Esophagus squamous epithelium (tissue), 5 donors: ENCODE measurements at places on chromosomes 1 and 21.

GRCh38 chr1:64155278-64155677 is 48.1 kb upstream of the UBE2U start:
- no peak for DNase-seq

- no peak for DNase-seq
Observed at GRCh38 chr1:172421974-172422604, 1.6 kb downstream of the C1orf105 start.

GRCh38 chr1:22241811-22242210 is 98.9 kb upstream of the WNT4 start:
- DNase-seq: no peak

DNA sequence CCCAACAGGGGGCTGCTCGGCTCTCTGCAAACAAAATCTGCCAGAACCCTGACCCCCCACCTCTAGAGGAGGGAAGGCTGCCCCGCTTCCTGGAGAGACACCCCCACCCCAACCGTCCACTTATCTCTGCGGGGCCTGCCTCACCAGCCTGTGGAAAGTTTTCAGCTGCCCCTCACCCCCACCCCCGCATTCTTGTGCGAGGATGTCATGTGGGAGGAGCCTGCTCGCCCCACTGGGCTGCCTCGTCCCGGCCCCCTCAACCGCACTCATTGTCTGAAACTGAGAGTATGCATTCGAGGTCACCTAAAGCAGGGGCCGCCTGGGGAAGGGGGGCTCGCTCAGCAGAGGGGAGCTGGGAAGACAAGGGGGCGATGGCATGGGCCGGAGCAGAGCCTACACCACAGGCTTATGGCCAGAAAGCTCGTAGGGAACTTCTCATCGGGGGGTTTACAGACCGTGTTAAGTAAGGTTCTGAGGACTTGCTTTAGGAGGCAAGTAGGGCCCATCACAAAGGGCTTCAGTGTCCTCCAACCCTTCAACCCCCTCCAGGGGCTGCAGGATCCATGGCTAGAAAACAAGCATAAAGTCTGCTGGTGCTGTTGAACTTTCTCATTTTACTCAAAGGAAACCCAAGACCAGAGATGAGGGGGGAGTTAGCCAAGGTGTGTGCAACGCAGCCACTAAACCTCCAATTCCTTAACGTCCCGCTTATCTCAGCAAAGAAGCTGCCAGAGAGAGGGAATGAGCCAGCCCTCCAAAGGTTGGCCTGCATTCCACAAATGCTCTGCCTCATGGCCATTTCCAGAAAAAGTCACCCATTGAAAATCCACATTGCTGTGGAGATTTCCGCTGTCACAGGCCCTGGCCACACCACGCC is 9.4 kb downstream of the EPHA2 start:
- no peak for DNase-seq

- no peak for DNase-seq
Observed at GRCh38 chr1:239367196-239367810, 19.1 kb upstream of the CHRM3 start.

- no peak for DNase-seq
Observed at GRCh38 chr1:4146101-4146500, 246.0 kb upstream of the C1orf174 start.

GRCh38 chr21:34112316-34113033 is 39.1 kb downstream of the MRPS6 start:
- DNase-seq: no peak

GRCh38 chr1:93257889-93258288 is 77.4 kb downstream of the CCDC18 start:
- DNase-seq: no peak

- no peak for DNase-seq
Observed at GRCh38 chr1:6509220-6509918, 17.9 kb upstream of the PLEKHG5 start.

DNA sequence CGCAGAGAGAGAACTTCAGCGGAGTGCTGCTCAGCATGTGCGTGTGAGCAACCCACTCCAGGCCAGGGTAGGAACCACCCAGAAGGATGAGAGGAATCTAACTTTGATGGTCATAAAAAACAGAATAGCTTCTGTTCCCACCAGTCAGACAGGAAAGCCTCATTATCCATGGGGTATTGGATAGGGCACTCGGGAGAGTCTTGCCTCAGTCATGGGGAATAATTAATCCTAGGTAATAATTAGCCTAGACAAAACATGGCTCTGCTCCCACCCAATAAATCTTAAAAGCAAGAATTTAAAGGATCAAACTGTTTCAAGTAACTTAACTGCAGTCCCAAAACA is 35.3 kb downstream of the LDLRAD1 start:
- no peak for DNase-seq

GRCh38 chr1:9040659-9041030 is 14.4 kb upstream of the SLC2A7 start:
- no peak for DNase-seq

DNA sequence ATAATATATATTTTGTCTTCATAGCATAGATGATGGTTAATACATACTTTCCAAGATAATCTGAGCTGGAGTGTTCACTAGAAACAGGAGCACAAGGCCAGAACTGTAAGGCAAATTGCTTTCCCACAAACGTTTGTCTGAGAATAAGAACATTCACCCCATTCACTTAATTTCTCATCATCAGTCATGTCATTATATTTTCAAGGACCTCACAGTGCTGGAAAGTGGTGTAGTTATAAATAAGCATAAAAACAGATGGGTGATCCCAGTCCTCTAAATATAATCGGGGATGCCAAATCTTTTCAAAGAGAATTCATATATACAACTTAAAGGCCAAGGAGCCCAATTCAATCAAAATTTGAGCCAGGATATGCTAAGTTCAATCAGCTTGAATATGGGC is 8.4 kb downstream of the PRRX1 start:
- no peak for DNase-seq

DNA sequence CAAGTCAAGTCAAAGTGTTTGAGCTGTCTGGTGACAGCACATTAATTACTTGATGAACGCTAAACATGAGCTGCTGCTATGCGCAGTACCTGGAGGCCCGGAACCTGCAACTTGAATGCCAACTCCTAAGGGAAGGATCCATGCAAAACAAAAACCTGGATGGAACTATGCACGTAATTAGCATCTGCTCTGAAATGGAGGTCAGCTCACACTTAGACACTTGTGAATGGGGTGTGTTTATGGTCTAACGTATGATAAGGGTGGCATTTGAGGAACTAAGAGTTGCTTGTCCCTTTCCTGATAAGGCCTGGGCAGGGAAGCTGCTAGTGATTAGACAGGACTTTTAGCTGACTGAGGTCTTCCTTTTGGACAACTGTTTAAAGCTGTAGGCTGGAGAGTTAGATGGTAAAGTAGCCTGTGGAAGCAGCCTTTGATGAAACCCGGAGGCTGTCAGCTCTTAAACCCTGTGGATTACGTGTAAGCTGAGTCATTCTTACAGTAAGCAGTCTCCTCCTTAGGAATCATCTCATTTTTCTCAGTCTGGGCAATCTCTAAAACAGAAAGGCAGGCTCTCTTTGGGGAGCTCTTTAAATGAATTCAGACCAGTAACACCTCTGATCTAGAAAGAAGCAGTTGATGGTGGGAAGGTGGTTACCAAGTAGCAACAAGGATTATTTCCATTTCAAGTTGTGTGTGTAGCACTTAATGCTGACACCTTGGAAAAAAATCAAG is 6.8 kb downstream of the TENT5C start:
- DNase-seq: no peak

DNA sequence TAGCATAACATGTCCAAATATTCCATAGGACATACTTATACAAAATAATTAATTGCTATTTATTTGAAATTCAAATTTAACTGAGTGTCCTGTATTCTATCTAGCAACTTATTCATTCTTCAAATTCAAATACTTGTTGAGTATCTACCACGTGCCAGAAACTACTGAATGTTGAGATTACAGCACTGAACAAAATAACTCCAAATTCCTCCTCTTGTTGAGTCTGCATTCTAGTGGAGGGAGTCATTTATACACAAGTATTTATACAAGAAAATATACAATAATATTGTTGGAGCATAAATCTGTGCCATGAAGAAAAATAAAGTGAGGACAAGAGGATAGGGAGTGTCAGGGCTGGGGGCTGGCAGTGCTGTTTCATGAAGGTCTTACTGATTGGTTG is 43.7 kb upstream of the CDC42BPA start:
- no peak for DNase-seq

DNA sequence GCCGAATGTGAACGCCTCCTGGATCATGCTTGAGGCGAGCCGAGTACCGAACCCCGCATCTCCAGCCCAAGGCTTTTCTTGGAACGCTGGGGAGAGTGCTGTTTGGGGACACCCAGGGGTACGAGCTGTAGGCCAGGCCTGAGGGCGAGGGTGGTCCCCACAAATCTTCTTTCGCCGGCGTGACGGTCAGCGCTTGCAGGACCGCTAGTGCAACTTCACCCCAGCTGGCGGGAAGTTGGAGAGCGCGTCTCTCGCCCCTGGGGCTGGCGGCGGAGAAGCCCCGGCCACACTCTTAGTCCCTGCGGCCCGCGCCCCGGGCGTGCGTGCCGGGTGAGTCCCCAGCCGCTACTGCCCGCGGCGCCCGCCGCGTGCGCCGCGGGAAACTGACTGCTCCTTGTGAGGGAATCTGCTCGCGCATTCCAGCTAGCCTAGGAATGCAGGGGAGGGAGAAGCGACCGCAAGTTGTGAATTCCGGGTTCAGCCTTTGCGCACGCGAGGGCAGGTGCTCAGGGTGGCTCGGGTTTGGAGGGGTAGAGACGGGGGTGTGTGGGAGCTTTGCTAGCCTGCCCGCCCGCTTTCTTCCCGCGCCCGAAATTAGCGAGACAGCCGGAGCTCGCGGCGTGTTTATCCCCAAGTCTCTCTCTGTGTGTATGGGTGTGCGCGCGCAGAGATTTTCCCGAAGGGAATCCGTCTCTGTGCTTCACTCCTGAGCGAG is 884 bp downstream of the LHX4 start:
- DNase-seq: no peak

DNA sequence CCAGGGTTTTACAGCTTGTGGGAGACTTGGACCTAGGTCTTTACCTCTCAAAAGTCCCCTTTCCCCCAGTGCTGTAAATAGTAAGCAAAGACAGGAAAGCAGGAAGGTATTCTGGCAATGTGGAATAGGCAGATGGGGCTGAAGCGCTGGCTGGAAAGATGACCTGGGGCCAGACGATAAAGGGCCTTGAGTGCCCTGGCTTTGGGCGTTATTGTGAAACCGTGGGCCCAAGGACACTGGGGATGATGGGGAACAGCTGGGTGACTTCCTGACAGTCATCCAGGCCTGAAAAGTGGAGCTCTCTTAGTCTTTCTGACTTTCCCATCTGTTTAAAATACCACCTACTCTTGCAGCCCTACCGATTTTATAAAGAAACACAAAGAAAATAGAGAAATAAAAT is 16.3 kb downstream of the URB2 start:
- no peak for DNase-seq

DNA sequence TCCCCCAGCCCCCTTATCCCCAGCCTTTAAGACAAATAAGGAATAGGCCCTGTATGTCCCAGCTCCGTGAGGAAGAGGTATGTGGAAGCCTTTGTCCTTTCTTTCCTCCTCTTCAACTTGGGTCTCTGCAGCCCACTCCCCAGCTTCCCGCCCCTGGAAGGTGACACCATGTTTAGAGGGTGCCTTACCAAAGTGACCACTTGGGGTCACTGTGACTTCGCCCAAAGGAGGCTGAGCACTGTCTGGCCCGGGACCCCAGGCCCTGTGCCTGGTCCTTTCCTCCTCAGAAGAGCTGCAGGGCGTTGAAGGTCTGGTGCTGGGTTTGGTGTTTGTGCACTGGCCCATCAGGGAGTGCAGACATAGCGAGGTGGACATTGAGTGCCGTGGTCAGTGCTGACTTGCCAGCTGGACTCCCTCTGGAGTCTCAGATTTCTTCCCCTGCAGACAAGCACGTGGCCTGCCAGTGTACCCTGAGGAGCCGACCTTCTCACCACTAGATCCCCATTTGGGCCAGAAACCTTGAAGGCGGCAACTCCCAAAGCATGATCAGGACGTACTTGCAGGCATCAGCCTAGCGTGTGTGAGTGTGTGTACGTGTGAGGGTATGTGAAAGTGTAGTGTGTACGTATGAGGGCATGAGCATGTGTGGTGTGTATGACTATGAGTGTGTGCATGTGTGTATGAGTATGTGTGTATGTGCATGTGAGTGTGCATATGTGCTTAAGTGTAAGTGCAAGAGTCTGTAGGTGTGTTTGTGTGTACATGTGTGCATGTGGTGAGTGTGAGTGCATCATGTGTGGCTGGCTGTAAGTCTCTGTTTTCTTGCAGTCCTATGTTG is 181.4 kb upstream of the KIAA0040 start:
- DNase-seq: no peak

GRCh38 chr21:39737376-39738000 is 7.5 kb upstream of the IGSF5 start:
- DNase-seq: no peak

DNA sequence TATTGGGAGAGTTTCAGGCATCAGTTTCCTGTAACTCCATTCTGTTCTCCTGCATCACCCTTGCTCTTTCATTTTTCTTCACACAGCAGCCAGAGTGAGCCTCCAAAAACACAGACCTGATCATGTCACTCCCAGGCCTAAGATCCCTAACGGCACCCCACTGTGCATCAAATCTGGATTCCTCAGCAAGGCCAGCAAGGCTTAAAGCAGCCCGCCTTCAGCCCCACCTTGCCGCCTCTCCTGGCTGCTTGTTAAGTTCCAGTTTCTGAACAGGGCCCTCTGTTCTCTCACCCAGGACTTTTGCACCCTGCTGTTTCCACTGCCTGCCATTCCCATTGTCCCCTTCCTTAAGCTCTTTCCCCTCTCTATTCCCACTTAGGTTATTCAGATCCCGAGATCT is 29.3 kb downstream of the C1orf116 start:
- DNase-seq: no peak

DNA sequence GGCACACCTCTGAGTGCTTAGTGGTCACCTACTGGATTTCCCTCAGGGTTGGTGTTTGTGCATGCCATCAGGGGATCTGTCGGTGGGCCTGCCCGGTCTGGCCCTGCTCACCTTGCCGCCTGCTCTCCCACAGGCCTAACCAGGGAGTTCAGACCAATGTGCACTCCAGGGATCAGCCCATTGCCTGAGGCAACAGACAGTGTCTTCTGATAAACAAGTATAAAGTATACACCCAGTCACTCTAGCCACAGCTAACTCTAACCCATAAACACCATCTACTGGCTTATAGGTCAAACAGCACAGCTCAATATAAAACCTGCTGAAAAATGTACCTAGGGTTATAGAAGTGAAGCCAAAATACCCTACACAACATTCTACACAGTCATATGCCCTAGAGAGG is 1300.0 kb downstream of the PLA2G4A start:
- no peak for DNase-seq

DNA sequence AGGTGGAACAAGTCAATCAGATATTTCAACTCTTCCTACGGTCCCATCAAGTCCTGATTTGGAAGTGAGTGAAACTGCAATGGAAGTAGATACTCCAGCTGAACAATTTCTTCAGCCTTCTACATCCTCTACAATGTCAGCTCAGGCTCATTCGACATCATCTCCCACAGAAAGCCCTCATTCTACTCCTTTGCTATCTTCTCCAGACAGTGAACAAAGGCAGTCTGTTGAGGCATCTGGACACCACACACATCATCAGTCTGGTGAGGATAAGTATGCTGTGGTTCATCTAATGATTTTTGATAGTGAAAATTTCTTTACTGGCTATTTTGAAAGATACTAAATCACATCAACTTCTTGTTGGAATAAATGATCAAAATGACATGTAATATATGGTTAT is 67.7 kb upstream of the MPC2 start:
- DNase-seq: no peak
